ENCODE measurements at places on chromosomes 6 and 20.

DNA sequence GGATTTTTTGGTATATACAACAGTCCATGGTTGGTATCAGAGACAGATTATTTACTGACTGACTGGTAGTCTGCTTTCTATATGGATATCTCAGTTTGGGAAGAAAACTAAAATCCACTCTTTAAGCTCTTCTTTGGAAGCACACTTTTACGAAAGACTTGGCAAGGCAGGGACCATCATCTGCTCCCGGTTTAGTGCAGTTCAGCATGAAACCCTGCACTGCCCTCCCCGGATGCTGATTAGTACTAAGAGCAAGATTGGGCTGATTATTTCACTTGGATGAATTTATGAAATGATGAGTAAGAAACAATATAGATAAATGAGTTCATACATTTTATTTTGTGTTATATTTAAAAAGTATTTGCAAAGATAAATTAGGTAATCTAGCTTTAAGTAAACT lies 56.3 kb downstream of the RGS17 start:
- no peak for DNase-seq

DNA sequence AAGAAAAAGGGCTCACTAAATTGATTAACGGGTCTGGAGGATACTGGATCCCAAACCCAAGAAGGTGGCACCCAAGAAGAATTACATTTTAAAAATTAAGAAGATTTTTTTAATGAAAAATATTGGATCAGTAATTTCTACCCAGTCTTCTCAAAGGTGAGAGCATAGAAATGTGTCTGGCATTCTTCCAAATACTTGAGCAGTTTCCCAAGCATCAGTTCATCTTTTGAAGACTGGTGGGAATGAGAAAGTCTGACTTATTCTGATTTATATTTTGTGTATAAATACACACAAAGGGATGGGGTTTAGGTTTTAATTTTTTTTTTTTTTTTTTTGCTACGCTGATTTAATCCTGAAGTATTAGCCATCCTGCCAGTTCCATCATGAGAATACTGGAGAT lies 3.3 kb downstream of the MGME1 start:
- DNase-seq = no peak

DNA sequence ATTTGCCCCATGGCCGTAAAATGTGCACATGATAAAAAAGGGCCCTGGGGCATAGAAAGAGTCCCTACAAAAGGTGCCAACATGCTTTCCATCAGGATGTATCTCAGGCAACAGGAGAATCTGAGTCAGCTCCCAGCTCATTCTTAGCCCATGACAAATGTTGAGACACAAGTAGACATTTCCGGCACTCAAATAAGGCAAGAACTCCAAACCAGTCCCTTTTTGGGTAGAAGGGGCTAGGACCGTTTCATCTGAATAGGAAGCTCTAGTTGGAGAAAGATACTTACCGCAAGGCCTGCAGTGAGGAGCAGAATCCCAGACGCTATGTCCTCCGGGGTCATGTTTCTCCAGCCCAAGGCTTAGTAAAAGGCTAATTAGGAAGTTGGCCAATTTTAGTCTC lies 261.0 kb upstream of the RIN2 start:
- no peak for DNase-seq

DNA sequence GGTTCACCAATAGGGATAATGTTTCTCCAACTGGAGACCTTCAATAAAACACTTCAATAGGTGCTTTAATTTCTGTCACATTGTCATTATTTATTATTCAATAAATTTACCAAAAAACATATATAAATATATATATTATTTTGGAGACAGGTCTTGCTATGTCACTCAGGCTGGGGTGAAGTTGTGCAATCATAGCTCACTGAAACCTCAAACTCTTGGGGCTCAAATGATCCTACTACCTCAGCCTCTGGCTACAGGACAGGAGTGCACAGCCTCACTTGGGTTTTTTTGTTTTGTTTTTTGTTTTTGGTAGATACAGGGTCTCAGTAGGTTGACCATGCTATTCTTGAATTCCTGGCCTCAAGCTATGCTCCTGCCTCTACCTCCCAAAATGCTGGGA lies 9.9 kb downstream of the SMLR1 start:
- no peak for DNase-seq

- peak; percentile 94 for DNase-seq
These were observed 36.3 kb upstream of the DACT2 start for GRCh38 chr6:168355716-168356522.

DNA sequence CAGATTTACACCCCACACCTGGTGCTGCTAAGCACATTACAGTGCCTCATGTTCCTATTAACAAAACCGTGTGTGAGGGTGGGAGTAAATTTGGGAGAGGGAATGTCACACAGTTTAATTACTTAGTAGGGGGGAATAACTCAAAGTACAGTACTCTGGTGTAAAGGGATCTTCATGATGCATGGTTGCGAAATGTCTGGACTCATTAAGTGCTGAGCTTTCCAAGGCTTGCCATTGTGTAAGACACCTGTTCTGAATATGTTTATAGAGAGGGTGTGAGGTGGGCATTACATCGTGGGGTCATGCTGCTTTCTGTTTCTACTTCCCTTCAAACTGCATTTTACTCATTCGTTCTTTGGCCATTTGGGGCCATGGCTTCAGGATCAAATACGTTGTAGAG lies 181.2 kb downstream of the ADGRG6 start:
- DNase-seq = no peak

DNA sequence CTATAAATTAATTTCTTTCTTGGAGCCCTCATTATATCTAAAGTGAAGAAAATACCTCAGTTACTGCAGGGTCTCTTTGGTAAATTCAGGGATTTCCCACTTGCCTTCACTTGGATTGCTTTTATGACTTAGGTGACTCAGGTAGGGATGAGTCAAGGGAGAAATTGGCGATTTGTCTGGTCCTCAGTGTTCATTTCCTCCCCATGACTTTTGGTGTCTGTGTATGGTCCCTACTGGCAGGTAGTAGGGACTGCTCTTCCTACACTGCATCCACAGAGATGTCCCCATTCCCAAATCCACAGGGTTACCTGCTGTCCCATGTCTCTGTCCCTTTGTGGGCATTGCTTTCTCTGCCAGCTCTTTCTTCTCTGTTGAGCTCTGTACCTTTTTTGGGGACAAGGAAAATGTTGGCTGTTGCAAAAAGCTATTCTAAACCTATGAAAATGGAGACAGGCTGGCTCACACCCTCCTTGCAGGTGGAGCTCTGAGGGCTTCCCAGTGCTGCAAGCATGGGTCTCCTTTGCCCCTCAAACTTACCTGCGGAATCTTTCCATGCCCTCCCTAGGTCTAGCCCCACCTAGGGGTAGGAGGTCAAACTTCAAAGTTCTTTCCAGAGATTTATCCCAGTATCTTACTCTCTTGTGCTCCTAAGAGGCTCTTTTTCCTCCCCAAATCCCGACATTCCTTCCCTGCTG lies 211.9 kb downstream of the ZNF217 start:
- DNase-seq = no peak

Measured in HuH-7.5 (cell line).